NCI-H526 (cell line): ENCODE measurements at places on chromosomes 12 and 14.
A peak's percentile ranks its signal among the peaks of the same experiment; 100 is the strongest.

GRCh38 chr12:32650508-32650907, 28.6 kb upstream of the DNM1L start:
- no peak for DNase-seq

- no peak for DNase-seq
Measured at GRCh38 chr14:22383515-22384166, 205.4 kb downstream of the DAD1 start.

GRCh38 chr12:121536054-121536898, 44.5 kb downstream of the KDM2B start:
- peak; percentile 93 for DNase-seq

DNA sequence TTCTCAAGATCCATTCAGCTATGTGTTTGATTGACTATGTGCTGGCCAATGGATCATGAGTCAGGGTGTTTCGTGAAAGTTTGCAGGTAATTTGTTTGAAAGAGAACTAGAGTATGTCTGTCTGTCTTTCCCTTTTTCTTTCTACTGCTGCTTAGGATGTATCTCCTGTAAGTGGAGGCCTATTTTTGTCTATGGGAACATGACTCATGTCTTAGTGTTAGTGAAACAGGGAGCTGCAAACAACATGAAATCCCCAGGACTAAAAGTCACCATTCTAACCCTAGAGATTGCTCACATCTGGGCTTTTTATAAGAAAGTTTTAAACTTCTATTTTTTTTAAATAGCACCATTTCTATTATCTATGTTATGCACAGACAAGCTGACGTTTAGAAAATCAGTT, 333.0 kb downstream of the CCER1 start:
- no peak for DNase-seq

DNA sequence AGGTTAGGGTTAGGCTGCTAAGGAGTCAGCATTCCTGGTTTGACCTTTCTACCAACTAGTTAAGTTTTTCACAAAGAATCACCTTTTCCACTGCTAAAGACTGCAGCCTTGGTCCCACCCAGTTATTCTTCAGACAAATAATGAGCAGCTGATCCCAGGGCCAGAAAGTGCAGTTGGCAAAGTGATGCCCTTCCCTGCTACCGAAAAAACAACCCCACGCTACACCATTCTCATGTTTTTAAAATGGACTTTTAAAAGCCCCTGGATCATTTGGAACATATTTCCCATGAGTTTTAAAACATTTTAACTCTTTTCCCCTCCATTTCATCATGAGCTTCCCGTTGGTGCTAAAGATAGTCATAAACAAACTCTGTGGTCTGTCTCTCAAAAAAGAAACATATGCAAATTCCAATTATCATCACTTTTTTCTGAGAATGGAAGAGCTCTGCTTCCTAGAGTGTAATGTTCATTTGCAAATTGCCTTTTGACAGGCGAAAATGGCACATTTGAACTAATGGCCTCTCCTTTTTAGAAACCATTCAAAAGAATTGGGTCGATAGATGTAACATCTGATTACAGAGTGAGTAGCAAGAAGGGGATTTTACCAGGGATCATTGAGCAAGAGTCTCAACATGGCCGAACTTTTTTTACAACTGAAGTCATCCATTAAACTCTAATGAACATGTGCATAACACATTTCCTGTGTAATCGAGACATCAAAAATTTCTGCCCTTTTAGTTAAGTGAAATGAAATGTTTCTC, 129.3 kb upstream of the RAP1B start:
- peak; percentile 58 for DNase-seq

GRCh38 chr12:64042911-64043310, 179.2 kb downstream of the KICS2 start:
- DNase-seq = peak; percentile 43

DNA sequence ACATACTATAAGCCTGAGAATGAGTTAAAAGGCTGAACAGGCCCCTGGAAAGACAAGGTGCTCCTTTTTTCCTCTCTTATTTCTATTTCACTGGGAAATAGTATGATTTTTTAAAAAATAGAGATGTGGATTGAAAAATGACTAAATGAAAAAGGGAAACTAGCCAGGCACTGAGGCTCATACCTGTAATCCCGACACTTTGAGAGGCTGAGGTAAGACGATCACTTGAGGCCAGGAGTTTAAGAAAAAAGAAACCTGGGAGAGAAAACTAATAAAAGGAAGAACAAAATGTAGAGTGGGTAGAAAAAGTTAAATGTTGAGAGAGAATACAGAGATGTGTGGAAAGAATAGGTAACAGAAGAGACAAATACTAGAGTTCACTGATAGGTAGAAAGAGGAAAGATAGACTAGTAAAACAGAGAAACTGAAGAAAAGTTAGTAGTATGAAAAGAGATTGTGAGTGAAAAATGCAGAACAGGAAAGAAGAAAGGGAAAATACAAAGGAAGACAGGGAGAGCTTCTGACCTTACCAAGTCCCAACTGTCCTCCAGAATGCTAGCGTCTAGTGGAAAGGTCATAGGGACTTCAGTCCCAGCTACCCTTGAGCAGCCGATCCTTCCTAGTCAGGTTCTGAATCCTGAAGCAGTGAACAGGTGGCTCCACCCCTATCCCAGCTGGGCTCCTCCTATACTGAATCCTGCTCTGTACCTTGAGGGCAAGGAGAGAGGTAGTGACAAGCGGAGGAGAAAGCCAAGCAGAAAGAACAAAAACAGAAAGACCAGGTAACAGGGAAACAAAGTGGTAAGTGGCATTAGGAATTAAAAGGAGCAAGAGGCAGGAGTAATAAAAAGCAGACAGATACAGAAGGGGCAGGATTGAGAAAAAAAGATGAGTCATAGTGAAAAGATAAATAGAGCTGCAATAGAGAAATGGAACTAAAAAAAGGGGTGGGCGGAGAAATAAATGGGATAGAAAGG, 7.3 kb downstream of the TMEM116 start:
- no peak for DNase-seq

DNA sequence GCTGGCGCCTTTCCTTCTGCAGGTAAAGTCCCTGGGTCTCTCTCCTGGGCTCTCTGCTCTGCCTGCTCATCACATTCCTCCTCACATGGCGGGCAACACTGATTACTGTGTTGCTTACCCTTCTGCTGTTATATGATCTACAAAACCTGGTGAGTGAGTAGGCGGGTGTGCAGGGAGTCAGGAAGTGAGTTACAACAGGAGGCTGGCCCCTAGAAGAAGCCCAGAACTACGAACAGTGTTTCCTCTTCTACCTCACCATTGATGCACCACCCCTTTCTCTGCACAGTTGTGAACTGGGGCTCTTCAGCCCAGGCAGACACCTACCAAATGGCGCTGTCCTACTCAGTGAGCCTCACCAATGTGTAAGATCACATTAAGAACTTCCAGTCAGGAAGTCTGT, 4.9 kb upstream of the KLHL33 start:
- DNase-seq = no peak

DNA sequence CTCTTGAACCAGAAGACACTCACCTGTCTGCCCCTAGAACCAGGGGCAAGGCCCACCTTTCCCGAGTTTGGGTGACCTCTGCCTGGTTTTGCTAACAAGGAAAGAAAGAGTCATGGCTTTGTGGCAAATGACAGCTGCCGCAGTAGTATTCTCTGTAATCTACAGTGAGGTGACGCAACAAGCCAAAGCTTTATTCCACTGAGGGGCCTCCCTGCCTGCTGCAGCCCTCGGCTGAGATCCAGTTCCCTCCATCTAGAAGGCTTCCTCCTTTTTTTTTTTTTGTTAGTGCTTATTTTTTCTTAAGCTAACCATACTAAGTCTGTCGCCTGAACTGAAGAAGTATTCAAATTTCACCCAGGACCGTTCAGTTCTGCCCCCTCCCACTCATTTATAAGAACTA, 142.3 kb upstream of the TMCC3 start:
- no peak for DNase-seq

GRCh38 chr12:76025601-76026575, 5.7 kb downstream of the PHLDA1 start:
- no peak for DNase-seq

DNA sequence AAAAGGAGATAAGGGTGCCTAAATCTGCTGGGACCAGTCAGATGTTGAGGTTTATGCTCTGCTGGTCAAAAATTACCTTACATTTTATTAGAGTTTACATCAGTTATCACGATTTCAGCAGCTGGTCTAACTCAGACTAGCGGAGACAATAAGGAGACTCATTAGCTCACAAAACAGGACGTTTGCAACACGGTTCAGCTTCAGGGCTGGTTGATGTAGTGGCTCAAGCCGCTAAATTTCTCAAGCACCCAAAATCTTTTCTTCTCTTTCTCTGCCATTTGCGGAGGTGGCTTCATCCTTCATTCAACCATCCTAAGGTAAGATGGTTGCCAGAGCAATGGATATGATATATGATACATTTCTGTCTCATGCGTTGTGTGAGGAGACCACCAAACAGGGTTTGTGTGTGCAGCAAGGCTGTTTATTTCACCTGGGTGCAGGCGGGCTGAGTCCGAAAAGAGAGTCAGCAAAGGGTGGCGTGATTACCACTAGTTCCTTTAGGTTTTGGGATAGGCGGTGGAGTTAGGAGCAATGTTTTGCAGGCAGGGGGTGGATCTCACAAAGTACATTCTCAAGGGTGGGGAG, 30.3 kb upstream of the CLIP1 start:
- DNase-seq = no peak

DNA sequence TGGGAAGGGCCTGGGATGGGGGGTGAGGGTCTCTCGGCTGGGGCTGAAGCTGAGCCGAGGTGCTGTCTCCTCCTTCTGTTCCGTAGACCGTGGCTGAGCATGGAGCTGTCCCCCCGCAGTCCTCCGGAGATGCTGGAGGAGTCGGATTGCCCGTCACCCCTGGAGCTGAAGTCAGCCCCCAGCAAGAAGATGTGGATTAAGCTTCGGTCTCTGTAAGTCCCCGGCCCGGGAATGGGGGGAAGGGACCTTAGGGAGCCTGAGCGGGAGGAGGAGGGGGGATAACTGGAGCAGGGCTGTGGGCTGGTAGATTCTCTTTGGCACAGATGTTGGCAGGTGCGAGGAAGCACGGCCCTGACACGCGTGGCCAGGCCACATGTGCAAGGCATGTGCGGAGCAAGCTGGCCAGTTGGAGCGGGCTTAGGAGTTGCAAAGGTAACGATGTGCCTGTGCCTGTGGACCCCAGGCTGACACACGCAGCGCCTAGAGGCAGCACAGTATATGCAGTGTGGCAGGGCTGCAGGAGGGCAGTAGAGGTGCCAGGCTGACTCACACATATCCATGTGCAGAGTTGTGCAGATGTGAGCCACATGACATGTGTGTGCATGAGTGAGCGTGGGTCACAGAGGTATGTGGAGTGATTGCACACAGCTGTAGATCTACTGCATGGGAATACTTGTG, 512 bp downstream of the PDE1B start:
- no peak for DNase-seq

DNA sequence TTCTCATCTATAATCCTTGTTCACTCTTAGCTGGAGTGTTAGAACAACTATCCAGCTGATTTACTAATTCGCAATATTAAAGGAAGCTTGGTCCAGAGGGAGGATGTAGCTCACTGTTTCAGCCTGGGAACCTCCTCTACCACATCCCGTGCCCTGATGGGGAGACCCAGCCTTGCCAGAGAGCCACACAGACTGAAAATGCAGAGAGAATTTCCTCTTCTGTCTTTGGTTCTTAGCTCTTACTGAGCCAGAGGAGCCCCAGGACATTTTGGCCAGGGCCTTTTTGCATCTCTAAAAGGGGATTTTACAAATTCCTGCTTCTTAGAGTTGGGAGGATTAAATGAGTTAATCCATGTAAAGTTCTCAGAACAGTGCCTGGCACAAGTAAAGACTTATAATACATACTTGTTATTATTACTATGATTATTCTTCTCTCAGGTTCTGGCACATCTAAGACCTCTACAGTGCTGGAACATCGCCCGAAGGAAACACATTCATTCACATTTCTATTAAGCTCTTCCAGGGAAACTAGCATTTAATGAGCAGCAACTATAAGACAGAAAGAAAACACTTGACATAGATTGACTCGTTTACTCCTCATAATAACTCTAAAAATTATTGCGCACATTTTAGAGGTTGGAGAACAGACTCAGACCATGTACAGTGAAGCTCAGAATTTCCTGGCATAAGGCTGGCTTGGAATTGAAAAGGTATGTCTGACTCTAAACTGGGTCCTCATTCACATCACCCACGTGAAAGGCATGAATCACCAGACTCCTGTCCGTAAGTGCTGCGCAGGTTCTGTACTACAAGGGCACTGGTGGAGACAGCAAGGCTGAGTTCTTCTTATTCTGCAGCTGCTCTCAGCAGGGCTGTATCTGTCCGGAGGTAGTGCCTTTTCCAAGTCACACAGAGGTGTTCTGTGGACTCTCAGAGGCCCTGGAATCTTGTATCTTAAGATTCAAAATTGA, 27.8 kb upstream of the AEBP2 start:
- DNase-seq = no peak

GRCh38 chr12:49061157-49061650, 610 bp upstream of the KMT2D start:
- DNase-seq = no peak

DNA sequence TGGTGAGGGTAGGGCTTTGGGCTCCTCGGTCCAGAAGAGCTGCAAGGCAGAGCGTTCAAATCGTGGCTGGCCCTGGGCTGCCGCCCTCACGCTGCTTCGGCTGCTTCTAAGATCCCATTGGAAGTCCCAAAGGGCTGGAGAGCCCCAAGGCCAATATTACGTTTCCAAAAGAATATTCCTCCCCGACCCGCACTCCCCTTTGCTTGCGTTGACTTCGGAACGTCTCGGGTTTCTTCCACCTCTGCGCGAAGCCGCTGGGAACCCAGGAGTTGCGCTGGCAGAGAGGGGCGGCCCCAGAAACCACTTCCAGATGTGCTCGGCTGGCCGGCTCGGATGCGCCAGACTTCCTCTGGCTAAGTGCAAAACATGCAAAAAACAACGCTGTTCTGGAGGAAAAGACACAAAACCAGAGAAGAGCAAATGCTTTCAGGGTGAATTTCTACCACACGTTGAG, at the start of gene GLT8D2:
TSS of gene GLT8D2 (minus strand) at position 285 of the 454 bp plus-strand sequence. CDS start 30,539 bp downstream, outside the sequence.
- peak; percentile 49 for DNase-seq

DNA sequence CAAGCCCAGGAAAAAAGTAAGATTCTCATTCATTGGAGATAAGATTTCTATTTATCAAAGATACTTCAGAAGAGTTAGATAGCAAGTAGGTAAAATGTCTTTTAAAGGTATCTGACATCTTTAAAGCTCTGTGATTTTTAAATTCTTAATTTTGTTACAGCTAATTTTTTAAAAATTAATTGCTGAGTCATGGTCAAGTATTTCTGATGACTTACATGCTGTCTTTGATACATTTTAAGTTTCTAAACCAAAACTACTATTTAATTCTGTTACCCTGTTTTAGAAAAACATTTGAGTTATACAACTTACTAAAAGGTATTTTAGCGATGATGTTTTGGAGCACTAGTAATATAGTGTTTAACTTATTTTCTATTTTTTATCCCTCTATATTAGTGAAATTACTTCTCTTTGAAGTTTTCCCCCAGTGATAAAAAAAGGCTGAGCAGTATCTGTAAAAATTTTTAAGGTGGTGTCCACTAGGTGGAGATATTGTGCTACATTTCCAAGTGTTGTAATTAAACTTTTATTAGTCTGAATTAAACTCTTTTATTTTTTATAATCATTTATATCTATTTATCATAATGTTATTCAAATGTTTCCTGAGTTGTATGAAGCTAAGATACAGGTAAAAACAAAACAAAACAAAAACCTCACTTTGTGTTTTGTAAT, 11.5 kb downstream of the ALG10 start:
- DNase-seq = no peak

- DNase-seq = no peak
Measured at GRCh38 chr14:104688505-104689108, 811 bp upstream of the INF2 start.

- DNase-seq = no peak
Measured at GRCh38 chr14:61438497-61438859, 117.1 kb downstream of the PRKCH start.

- DNase-seq = no peak
Measured at GRCh38 chr12:89185889-89186288, 166.4 kb downstream of the DUSP6 start.

- no peak for DNase-seq
Measured at GRCh38 chr14:68198713-68199495, 379.3 kb downstream of the RAD51B start.
